Prostate gland (tissue), 2 donors: ENCODE measurements at places on chromosomes 3 and 15.

DNA sequence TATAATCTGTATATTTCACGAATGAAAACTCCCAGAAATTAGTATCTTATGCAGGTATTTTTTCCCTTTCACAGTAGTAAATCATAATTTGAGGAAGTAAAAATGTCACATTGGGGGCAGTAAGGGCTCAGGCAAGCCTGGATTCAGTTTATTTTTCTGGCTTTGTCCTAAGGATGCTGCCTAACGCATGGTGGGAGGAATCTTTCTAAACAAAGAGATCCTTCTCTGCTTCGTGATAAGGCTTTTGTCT, 35.7 kb downstream of the DNASE1L3 start:
- DNase-seq = no peak

DNA sequence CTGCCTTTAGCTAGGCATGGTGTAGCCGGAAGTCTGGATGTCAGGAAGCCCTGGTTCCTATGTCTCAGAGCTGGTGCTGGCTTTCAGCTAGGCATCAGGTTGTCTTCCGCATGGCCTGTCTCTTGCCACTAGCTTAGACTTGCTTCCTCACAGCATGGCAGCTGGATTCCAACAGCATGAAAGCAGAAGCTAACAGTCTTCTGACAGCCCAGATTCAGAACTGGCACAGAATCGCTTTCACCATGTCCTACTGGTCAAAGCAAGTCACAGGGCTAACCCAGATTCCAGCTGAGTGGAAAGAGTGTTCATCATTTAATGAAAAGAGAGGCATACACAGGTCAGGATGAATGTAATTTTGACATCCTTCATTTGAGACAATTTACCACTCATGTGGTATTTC, 1050.5 kb downstream of the ROBO2 start:
- DNase-seq = no peak

- DNase-seq = peak; percentile 33
These were observed 164.3 kb upstream of the IL12A start for GRCh38 chr3:159824333-159824732.

- no peak for DNase-seq
These were observed 4.6 kb downstream of the SATB1 start for GRCh38 chr3:18420555-18420954.

GRCh38 chr3:128459461-128459820, 7.2 kb downstream of the DNAJB8 start:
- DNase-seq = no peak

- no peak for DNase-seq
These were observed 422.1 kb downstream of the GRM7 start for GRCh38 chr3:7282988-7283387.

GRCh38 chr3:29280404-29281093, at the start of gene RBMS3:
RBMS3 (plus strand) TSS chr3:29281071.
- DNase-seq = peak; percentile 83

- no peak for DNase-seq
These were observed 24.4 kb upstream of the GOLM2 start for GRCh38 chr15:44264148-44264547.

GRCh38 chr15:97502038-97502437, 458.5 kb upstream of the ARRDC4 start:
- no peak for DNase-seq

GRCh38 chr15:57728436-57728835, 21.9 kb downstream of the POLR2M start:
- no peak for DNase-seq

DNA sequence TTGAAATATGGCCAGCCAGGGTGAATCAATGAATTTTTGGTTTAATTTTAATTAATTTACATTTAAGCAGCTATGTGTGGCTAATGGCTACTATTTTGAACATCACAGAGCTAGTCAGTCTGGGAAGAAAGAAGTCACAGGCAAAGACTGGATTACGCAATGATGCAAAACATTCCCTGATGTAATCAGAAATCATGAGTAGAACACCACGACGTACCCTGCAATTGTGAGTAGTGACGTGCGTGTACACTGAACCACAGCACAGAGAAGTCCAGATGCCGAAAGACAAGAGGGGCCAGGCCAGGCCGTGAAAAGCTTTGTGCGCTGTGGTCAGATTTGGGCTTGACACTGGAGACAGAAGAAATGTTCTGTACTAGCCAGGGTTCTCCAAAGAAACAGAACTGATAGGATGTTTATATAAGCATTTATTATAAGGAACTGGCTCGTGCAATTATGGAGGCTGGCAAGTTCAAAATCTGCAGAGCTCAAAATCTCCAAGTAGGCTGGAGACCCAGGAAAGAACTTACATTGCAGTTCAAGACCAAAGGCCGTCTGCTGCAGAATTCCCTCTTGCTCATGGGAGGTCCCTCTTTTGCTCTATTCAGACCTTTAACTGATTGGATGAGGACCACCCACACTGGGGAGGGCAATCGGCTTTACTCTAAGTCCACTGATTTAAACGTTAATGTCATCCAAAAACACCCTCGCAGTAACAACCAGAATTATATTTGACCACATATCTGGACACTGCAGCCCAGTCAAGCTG, 44.6 kb downstream of the SH3BP5 start:
- no peak for DNase-seq

DNA sequence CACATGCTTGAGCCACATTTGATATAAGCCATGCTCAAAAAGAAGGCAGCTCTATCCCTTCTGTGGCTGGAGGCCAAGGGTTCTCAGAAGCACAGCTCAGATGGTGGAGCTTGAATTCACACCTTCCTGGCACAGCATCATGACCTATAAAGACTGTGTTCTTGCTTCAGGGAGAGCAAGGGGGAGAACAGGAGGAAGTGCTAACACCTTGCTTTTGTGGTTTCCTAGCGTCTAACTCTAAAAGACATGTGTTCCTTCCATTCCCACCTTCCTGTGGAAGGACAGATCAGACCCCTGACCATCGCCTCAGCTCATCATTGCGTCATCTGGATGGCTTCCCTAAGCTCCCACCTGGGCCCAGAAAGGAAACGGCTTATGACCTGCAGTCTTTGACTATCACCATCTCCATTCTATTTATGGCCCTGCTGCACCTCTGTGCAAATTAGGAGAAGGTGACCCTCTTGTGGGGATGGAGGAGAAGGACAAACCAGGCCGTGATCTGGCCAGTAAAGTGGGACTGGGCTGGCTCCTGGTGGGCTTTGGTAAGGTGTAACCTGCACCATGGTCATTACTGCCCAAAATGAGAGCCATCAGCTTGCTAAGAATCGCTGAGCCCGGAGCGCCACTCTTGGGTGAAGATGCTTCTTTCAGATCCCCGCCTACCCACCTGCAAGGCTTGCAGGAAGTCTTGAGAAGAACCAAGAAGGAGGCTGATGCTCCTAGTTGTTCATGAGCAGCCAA, 128.5 kb downstream of the SERPINI1 start:
- DNase-seq = no peak

DNA sequence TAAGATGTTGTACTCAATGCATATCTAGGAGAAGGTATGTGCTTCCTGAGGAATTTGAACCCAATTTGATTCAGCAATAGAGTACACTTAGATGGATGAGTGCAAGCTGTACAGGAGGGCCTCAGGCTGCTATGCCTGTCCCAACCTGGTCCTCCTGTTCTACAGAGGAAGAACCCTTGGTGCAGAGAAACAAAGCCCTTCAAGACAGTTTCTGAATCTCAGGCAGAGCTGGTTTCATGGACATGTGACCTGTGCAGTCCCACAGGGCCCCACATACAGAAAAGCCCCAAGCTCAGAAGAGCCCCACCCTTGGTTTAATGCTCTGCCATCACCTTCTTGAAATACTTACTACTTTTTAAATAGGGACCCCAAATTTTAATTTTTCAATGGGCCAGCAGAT, 15.3 kb downstream of the FOXP1 start:
- DNase-seq = no peak

- DNase-seq = no peak
These were observed 20.2 kb downstream of the MAGEF1 start for GRCh38 chr3:184691397-184692231.

DNA sequence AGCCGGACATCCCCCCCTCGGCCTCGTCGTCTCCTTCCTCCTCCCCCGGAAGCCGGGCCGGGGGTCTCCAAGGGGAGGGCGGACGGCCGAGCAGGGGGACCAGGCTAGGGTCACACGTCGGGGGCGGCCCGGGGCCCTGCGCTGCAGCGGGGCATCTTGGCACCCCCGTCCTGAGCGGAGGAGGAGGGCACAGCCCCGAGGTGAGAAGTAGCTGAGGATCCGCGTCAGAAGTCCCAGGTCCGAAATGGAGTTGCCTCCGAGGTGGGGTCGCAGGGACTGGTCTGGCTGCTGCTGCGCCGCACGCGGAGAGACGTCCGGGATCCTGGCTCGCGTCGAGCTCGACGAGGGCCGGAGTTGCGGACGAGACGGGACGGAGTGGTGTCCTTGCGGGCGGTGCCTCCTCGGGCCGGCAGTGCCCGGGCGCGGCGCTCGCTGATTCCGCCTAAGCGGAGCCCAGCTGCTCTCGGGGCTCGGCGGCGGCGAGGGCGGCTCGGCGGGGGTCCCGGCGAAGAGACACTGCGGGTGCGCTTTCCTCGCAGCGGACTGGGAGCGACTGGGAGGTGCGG, at the start of gene ADCY5:
Gene ADCY5 (minus strand): TSS at position 555 of the 566 bp plus-strand sequence. CDS start 545 bp downstream, at position 10.
- DNase-seq = no peak

DNA sequence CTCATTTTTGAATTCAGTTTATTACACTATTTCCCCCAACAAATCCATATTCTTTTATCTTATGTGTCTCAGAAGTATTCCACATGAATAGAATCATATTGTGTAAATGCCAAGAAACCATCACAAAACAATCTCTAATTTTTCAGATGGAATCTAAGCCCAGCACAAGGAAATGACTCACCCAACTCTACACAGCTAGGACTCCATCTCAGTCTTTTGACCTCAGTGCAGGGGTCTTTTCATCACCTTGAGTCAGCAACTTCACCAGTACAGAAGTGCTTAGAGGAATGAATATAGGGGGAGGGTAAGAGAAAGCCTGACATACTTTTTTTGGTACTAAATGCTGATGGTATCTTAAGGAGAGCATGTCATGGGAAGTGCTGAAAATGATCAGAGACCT, 169.3 kb upstream of the LRRN1 start:
- DNase-seq = no peak

- DNase-seq = peak; percentile 49
These were observed 44.7 kb downstream of the FAM43A start for GRCh38 chr3:194730365-194730764.

DNA sequence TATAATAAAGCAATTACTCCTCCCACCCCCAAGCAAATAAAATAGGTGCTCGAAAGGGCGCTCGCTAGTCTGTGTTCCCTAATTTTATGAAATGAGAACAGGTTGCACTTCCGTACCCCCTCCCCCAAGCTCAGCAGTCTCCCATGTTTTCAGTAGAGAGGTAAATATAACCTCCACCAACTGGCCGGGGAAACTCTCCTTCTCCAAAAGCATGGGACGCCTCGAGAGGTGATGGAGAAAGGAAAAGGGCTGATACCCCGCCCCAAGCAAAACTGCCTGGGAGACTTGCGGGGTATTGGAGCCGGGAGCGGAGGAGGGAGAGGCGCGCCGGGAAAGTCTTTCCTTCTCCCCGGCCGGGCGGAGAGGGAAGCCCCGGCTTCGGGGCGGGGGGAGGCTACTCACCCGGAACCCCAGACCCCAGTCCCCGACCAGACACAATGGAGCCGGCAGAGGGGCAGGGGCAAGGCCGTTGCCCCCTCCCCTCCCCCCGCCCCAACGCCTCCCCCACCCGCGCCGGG, 605 bp downstream of the DCUN1D1 start:
- DNase-seq = peak; percentile 12

DNA sequence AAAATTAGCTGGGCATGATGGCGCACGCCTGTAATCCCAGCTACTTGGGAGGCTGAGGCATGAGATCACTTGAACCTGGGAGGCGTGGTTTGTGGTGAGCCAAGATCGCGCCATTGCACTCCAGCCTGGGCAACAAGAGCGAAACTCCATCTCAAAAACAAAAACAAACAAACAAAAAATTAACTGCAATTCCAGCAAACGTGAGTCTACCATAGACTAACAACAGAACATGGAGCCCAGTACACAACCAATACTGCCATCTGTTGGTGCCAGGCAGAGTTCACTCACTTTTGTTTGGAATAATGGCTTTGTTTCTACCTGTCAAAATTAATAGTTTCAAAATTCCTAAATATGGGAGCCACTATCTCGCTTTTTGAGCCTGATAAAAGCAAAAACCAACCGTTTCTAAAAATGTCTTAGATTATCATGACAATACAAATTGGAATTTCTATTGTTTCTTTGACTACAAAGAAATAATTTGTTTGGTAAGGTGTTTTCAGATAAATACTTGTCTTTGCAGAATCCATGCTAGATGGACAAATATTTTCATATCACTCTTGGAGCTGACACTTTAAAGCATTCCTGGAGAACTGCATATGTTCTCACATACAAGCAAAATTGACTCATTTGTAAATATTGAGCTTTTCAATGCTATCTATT, 45.0 kb downstream of the GPR176 start:
- no peak for DNase-seq

DNA sequence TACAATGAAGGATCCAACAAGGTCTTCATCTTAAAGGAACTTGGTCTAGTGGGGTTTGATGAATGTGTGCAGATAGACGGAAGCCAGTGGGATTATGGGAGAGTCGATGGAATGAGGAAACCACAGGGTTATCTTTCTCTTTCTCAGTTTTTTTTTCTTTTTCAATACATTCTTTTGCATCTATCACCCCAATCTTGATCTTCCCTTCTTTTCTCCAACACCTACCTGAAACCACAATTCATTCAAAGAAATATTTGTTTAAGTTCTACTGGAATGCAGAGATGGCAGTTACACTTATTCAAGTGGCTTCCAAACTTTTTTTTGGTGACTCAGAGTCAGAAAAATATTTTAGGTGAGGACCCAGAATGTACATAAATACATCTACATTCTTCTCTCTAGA, 1.7 kb downstream of the TMEM212 start:
- no peak for DNase-seq

DNA sequence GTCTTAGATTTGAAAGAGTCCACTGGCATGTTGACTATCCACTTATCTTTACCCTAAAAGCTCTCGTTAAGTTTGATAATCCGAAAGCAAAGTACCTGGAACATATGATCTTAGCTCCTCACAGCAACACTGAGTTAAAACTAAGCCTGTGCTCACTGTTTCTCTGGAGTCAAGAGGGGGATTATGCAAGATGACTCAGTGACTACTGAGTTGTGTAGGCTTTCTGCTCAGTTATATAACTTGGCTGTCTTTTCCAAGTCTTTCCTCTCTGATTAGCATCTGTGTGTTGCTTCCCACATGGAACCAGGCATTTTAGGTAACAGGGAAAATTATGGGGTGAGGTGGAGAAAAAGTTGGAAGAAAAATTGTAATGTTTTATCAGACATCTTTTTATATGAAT, 31.2 kb upstream of the MYO5C start:
- DNase-seq = no peak

GRCh38 chr3:79846148-79846933, 78.5 kb upstream of the ROBO1 start:
- no peak for DNase-seq

GRCh38 chr15:85397926-85398325, 17.5 kb downstream of the AKAP13 start:
- no peak for DNase-seq

GRCh38 chr3:112757197-112757596, 89.5 kb downstream of the CD200R1L start:
- DNase-seq = no peak

DNA sequence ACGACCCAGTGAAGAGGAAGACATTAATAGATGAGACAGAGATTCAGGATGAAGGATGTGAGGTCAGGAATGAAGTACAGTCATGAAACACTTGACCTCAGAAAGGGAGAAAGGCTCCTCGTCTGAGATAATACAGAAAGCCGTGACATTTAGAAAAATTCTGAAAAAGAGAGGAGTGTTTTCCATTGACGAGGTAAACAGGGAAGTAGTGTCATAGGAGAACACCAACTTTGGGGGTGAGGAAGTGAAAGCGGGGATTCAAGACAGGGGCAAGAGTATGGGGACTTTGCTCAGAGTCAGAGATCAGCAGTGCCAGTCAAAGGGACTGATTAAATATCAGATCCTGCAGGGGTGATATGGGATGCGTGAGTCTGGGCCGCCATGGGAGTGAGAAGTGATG, 160.9 kb downstream of the PLCL2 start:
- no peak for DNase-seq
